ENCODE measurements at places on chromosomes 1 and 21.

DNA sequence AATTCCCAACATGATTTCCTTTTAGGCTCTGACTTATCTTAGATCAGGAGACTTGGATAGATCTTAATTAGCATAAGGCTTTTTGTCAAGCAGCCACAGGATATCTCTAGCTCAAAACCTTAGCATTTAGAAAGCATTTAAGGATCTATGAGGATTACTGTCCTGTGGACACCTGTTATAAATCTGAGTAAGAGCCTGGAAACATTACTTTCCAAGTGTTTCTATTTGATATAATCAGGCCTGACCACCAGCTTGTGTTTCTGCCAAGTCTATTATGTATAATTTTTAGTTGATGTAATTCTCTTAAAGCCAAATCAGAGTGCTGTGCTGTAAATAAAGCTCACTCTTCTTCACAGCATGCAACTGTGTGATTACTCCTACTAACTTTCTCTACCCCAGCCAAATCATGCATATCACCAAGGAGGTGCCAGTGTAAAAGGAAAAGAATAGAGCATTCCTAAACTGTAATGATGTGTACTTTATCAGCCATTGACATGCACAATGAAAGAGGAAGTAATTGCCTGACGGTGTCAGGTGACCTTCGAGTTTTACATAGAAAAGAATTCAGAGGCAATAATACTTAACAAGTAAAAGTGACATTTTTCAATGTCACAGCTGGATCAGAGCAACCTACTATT is 309.9 kb upstream of the PRMT6 start:
- no peak for DNase-seq

DNA sequence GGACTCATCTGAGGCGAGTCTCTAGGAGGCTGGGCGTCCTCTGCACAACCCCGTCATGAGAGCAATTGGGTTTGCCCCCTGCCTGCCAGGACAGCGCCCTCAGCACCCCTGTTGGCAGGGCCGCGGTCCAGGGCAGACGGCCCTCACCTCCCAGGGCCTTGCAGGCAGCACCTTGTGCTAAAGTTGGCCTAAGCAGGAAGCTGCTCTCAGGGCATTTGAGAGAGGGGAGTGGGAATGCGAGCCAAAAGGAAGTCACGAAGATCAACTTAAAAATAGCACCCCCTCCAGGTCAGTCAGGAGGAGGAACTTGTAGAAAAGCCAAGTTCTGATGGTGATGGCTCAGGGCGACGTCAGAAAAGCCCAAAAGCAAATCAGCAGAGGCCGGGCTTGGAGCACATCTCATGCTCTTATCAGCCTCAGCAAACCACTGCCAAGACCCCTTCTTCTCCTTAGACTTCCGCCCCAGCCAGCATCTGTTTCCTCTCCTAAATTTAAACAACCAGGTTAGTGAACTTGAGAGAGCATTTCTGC is 12.6 kb upstream of the ADORA3 start:
- DNase-seq, result peak; percentile 54

GRCh38 chr21:10272216-10272615 is 249.2 kb upstream of the TPTE start:
- no peak for DNase-seq

DNA sequence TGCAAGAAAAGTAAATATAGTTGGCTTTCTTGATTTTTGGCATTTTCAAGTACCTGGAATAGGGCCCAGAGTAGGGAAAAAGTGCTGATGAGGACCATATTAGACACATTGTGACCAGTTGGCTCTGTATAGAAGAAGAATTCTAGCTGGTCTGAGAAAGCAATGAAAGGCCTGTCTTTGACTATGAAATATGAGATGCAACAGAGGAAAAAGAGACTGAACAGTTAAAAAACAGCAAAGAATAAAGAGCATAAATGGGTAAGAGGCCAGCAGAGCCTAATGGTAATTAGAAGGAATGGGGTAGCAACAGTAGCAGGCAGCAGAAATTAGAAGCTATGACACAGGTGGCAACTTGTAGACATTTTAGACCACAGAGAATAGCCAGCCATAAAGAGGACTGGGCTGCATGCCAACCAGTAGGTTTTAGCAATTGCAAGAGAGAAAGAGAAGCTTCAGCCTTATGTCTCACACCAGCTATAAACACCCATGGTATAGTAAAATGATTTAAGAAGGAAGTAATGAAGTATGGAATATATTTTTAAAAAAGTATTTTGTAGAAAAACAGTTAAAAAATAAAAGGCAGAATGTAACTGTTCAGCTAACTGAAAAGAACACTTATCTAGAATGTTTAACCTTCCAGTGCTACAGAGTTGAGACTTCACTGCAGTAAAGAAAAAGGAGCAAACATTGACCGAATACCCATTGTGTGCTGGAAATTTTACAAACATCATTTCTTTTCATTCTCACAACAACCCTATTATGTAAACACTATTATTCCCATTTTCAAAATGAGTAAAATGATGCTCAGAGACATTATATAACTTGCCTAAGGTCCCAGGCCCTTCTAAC is 114.1 kb downstream of the LHX4 start:
- no peak for DNase-seq

DNA sequence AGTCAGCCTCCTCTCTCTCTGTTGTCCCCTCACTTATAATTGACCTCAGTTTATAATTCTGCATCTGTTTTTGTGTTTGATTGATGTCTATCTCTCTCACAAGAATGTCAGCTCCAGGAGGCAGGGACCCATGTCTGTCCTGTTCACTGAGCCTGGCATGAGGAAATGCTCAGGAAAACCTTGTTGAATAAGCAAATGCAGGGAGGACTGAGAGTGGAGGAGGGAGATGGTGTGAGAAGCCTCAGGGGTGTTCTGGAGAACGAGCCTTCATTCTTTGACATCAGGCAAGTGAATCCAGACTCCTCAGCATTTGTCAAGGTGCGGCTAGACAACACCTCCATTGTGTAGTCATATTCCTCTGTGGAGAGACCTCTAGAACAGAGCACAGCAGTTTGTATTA is 45.5 kb downstream of the MAN1C1 start:
- no peak for DNase-seq

Measured in stimulated activated naive CD8-positive, alpha-beta T cell treated with anti-CD3 and anti-CD28 coated beads, Interleukin-15, amount 100 ng/mL, for 72 hours (primary cell).